ENCODE measurements at places on chromosomes 16 and 17.

DNA sequence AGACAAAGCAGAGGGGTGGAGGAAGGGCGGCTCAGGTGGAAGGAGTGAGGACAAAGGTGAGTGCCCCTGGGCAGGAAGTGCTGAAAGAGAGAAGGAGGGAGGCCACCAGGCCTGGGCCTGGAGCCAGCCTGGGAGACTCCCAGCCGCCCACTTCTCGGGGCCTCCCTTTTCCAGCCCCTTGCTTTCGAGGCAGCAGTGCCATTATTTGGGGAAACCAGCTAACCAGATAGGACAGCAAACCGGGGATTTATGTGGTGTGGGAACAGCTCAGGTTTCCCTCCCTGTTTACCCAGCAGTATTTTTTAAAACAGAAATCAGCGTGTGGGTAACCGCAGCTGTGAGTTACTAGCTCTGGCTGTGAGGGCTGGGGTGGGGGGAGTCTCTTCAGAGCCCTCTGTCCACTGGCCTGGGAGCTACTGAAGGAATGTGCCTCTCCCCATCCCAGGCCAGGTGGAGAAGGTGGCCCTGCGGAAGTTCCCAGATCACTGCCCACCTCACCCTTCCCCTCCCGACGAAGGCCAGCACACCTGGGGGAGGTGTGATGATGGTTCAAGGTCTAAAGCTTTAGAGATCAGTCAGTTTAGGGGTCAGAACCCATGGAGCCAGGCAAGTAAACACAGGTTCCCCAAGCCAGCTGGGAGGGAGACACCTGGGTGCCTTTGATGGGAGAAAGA lies 8.4 kb upstream of the MEOX1 start:
- peak; percentile 75 for DNase-seq

- DNase-seq, result peak; percentile 7
Measured at GRCh38 chr17:70987867-70988340, 818.6 kb downstream of the KCNJ2 start.

- no peak for DNase-seq
Measured at GRCh38 chr17:20825539-20825938, 217.3 kb downstream of the USP22 start.

GRCh38 chr17:30222721-30223175 lies 12.7 kb downstream of the SLC6A4 start:
- peak; percentile 56 for DNase-seq

DNA sequence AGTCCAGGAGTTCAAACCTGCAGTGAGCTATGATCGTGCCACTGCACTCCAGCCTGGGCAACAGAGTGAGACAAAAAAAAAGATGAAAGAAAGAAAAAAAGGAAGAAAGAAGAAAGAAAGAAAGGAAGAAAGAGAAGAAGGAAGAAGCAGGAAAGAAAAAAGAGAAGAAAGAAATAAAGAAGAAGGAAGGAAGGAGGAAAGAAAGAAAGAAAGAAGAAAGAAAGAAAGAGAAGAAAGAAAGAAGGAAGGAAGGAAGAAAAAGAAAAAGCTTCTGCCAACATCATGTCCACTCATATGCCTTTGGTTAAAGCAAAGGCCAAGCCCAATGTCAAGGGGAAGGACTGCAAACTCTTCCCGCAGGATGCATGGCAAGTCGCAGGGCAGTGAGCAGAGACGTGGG lies 143.2 kb downstream of the IRX3 start:
- DNase-seq, result no peak

- DNase-seq, result no peak
Measured at GRCh38 chr17:16478649-16479048, 13.3 kb downstream of the LRRC75A start.

Data from H7 (cell line).